ENCODE measurements at places on chromosomes 12 and 14.

- no peak for DNase-seq
Observed at GRCh38 chr12:65189028-65189718, 19.8 kb downstream of the LEMD3 start.

DNA sequence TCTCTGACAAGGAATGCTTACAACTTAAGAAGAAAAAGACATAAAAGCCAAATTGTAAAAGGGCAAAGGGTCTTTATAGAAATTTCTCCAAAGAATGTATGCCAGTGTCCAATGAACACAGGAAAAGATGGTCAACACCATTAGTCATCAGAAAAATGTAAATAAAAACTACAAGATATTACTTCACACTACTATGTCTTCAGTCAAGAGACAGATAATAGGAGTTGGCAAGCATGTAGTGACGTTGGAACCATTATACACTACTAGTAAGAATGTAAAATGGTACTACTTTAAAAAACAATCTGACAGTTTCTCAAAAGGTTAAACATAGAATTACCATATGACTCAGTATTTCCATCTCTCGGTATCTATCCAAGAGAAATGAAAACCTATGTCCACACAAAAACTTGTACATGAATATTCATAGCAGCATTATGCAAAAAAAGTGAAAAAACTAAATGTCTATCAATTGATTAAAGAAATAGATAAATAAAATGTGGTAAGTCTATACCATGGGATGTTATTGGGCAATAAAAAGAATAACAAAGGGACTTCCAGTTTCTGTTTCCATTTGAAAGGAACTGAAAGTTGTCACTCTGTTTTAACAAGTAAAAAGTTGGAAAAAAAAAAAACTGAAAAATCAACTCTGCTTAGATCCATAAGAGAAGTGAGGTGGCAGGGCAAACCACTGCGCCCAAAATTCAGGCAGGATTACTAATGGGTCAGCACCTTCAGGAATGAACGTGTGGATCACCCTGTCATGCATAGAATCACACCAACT is 69.8 kb downstream of the ALG10B start:
- no peak for DNase-seq

DNA sequence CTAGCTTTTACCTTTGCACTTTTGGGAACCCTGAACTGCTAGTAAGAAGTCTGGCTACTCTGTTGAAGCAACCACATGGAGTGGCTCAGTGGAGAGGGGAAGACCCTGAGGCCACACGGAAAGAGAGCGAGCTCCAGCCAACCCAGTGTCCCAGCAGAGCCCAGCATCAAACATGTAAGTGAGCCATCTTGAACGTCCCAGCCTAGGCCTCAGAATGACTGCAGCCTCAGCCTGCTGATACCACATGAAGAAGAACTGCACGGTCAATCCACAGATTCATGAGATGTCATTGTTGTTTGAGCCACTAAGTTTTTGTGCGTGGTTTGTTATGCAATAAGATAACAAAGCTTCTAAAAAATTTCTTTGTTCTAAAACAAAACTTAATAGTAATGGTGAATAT is 40.2 kb downstream of the TFCP2 start:
- DNase-seq = no peak

GRCh38 chr12:94185801-94186200 is 37.4 kb downstream of the PLXNC1 start:
- no peak for DNase-seq

GRCh38 chr14:20489093-20489994 is 16.0 kb upstream of the RNASE10 start:
- no peak for DNase-seq

DNA sequence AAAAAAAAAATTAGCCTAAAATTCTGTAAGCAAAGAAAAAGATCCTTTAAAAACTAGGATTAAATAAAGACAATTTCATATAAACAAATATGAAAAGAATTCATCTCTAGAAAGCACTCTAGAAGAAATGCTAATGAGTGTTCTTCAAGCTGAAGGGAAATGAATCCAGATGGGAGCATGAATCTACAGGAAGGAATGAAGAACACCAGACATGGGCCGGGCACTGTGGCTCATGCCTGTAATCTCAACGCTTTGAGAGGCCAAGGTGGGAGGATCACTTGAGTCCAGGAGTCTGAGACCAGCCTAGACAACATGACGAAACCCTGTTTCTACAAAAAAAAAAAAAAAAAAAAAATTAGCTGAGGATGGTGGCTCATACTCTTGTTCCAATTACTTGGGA is 297.2 kb downstream of the FBXL14 start:
- no peak for DNase-seq

DNA sequence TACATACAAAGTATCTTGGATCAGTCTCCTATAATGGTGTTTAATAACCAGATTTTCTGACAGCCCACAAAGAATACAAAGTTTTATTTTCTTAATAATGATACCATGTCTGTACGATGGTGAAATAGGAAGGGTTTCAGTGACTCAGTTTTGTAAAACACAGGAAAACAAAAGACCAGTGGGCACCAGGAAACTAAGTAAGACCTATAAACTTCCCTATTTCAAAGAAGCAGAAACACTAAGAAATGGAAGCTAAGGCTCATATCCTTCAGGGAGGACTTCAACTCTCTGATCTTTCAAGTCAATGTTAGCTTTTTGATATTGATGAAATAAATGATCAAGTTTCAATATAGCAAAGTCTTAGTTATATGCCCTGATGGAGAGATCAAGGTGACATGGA is 196.0 kb downstream of the DUSP6 start:
- DNase-seq = no peak

DNA sequence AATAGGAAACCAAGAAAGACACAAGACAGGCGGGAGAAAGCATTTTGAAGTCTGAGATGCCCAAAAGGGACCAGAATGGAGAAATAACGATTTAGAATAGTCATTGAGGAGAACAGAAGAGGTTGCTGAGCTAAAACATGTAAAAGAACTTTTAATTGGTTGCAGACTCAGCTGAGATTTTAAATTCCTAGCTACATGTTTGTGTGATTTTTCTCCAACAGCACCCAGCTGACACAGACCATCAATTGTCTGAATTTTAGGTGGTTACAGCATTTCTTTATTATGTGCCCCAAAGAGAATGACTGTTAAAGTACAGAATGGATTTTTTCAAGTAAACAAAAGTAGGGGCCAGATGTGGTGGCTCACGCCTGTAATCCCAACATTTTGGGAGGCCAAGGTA is 50.3 kb downstream of the BAZ1A start:
- no peak for DNase-seq

DNA sequence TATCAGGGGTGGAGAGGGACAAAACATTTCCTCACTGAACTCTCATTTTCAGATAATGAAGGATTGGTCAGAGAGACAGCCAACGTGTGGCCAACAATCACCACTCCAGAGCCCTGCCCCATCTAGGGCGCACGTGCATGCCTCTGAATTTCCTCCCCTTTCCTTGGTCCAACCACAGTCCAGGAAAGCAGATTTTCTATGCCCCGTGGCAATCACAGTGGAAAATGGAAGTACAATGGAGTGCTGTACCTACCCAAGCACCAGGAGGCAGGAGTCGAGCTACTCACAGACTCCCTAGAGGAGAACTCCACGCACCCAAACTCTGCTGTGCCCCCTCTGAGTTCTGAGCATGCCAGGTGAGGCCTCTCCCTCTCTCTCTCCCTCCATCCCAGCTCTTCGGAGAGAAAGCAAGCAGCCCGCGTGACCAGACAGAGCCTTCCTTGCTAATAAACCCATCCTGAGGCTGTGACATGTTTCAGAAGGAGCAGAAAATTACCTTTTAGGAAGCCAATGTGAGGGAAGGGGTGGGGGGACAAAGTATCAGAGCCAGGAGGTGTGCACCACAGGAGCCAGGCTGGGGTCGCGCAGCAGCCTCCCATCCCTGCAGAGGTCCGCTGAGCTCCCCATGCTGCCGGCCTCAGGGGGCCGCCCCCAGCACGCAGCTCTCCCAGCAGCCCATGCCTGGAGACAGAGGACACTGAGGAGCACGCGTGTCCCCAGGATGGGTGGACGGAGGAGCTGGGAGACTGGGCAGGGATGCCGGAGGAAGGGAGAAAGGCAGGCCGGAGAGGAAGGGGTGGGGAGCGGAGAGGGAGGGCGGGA is 73.4 kb downstream of the PITPNM2 start:
- no peak for DNase-seq

GRCh38 chr12:32603858-32604257 is 75.2 kb upstream of the DNM1L start:
- no peak for DNase-seq

GRCh38 chr12:9404469-9405260 is 196.5 kb upstream of the PZP start:
- DNase-seq = no peak

- no peak for DNase-seq
Observed at GRCh38 chr12:98696036-98696646, 51.1 kb downstream of the APAF1 start.

GRCh38 chr14:105343194-105343593 is 28.6 kb downstream of the PACS2 start:
- DNase-seq = no peak

GRCh38 chr12:16166563-16167470 is 110.7 kb downstream of the SLC15A5 start:
- no peak for DNase-seq

DNA sequence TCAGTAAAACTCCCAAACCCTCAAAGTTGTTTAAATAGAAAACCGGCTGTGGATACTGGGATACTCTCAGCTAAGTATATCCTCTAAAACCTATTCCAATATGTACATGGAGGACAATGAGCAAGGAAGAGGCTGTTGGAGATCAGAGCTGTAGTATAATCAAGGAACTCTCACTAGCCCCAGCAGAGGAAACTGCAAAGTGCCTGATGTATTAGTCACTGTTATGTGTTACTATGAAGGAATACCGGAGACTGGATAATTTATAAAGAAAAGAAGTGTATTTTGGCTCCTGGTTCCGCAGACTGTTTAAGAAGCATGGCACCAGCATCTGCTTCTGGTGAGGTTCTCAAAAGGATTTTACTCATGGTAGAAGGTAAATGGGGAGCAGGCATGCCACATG is 65.6 kb upstream of the RPL10L start:
- no peak for DNase-seq

GRCh38 chr14:76696791-76697190 is 64.5 kb upstream of the VASH1 start:
- no peak for DNase-seq

DNA sequence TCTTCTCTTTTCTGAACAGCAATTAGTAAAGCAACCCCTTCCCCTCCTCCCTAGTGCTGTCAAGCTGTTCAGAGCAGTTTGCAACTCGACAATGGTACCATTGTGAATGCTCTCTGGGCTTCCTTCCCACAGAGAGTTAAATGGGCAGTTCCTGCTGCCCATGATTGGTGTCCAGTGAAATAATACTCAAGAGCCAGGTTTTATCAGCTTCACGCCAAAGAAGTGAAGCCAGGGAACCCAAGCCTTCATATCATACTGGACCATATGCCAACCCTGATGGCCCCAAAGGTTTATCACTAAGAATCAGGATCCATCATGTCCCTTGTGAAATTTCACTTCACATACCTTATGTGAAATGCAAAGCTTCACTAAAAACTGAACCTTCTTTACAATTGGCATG is 24.7 kb downstream of the INSM2 start:
- no peak for DNase-seq

- DNase-seq = no peak
Observed at GRCh38 chr12:87518481-87518880, 510.7 kb downstream of the C12orf50 start.

- DNase-seq = no peak
Observed at GRCh38 chr14:72169521-72169920, 237.3 kb downstream of the RGS6 start.

- no peak for DNase-seq
Observed at GRCh38 chr12:18522806-18523205, 215.0 kb downstream of the PLCZ1 start.

- DNase-seq = no peak
Observed at GRCh38 chr14:65833267-65833880, 420.8 kb downstream of the FUT8 start.
